D721Med (cell line): ENCODE measurements at places on chromosomes 7 and 10.

DNA sequence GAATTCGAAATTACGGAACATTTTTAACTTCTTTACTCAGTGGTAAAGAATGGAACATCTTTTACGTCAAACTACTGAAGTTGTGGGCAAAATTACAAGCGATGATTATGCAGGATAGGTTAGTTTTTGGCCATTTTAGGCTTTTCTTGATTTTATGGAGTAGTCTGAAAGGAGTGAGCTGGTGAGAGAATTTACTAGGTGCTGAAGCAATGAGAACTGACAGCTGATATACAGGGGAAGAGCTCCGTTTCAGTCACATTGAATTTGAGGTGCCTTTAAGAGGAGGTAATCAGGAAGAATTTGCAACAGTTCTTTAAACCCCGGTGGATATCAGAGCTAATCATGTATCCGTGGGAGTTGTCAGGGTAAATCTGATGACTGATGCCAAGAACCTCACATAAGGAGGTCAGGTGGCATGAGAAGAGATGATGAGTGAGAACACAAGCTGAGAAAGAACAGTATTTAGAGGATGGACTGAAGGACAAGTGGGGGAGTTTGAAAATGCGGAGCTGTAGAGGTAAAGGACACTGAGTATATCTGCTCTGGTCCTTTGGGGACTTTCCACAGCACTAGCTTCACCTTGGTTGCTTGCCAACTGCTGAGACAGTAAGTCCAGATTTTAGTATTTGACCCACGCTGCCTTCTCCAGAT, 104.3 kb downstream of the AHR start:
- DNase-seq, result no peak

DNA sequence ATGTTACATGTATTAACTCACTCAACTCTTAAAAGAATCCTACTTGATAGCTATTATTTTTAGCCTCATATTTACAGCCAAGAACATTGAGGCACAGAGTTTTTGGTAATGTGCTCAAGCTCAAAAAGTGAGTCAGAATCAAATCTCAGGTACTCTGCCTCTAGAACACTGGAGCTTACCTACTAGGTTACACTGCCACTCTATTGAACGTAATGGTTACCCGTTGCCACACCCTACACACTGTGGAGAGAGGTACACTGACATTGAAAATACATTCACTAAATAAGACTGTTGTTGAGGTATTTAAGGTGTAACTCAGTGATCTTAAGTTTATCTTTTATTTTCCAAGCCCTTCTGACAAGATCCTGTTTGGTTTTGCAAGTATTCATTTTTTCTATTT, 17.9 kb downstream of the SLC26A3 start:
- no peak for DNase-seq

- no peak for DNase-seq
Measured at GRCh38 chr10:96496281-96496925, 17.3 kb downstream of the TLL2 start.

DNA sequence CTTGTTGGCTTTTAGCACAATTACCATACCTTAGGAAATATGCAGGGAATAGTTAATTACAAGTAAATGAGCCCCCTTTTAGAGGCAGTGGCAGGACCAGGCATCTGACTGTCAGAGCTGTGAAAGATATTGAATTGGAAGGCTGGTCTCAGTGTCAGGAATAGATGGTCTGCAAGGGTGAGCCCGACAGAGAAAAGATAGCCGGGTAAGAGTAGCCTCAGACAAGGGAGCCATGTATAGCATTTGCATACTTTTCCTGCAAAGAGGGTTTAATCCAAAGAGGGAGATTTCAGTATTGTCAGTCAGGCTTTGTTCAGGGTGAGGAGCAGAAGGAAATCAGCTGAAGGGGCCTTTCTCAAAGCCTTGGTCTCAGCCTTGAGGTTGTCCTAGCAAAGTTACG, 128.9 kb upstream of the FZD1 start:
- no peak for DNase-seq

- no peak for DNase-seq
Measured at GRCh38 chr7:15418264-15418663, 143.6 kb downstream of the AGMO start.

GRCh38 chr10:102599565-102600327, 44.5 kb upstream of the TRIM8 start:
- no peak for DNase-seq

- DNase-seq, result no peak
Measured at GRCh38 chr10:97538411-97538810, 34.2 kb upstream of the ANKRD2 start.

- no peak for DNase-seq
Measured at GRCh38 chr7:86942995-86943394, 116.5 kb downstream of the ELAPOR2 start.

- no peak for DNase-seq
Measured at GRCh38 chr10:113157441-113157840, 207.4 kb downstream of the TCF7L2 start.

GRCh38 chr7:54689394-54690049, 69.5 kb downstream of the SEC61G start:
- DNase-seq, result no peak

DNA sequence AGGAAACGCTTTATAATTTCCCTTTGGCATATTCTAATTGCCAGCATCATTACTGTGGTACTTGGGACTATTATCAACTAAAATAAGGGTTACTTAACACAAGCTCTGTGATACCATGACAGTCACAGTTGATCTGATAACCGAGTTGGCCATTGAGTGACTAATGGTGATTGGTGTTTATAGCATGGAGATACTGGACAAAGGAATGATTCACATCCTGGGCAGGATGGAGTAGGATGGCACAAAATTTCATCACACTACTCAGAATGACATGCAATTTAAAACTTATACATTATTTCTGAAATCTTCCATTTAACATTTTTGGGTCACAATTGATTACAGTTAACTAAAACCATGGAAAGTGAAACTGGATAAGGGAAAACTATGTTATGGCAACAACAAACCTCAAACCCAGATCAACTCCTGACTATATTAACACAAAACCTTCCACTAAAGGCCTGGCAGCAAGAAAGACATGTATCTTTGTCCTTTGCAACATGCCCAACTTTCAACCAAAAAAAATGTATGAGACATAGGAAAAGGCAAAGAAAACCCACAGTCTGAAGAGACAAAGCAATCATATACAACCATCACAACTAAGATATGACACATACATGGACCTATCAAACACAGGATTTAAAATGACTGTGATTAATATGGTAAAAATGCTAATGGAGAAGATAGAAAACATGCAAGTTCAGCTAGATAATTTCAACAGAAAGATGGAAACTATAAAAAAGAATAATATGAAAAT, 208.5 kb upstream of the NRP1 start:
- no peak for DNase-seq

GRCh38 chr10:47325303-47326291, 3.3 kb downstream of the GDF2 start:
- DNase-seq, result no peak

GRCh38 chr7:158999496-158999895, 143.1 kb downstream of the DYNC2I1 start:
- no peak for DNase-seq

GRCh38 chr10:6753644-6754043, 173.6 kb upstream of the PRKCQ start:
- no peak for DNase-seq

- no peak for DNase-seq
Measured at GRCh38 chr10:83666762-83667161, 472.5 kb upstream of the GHITM start.

GRCh38 chr7:128003787-128004186, 27.4 kb downstream of the LRRC4 start:
- no peak for DNase-seq

DNA sequence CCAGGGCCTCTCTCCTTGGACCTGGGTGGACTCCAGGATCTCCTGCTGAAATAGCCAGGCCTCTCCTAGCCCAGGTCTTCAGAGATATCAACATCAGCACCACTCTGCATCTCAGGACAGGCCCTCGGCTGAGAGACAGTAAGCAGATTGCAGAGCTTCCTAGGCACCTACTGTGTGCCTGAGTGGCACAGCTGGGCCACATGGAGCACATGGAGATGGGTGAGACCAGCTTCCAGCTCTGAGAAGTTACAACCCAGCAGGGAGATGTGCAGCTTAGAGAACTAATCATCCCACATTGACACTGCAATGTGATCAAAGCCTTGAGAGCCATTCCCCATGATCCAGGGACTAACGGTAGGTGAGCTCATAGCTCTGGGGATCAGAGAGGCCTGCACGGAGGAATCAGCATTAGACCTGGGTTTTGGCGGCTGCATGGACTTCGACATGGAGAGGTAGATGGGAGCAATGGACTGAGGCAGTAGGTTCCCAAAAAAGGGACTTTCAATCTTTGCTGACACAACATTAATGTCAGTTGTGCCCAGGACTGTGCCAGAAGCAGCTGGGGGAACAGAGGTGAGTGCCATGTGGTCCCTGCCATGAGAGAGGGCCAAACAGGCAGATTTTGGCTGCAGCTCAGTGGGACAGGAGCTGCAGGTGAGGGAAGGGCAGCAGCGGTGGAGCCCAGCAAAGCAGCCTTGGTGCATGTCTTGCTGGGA, 76.0 kb upstream of the LEP start:
- DNase-seq, result no peak

GRCh38 chr7:92824450-92824849, 11.9 kb downstream of the CDK6 start:
- no peak for DNase-seq

GRCh38 chr10:32036922-32037321, 19.3 kb downstream of the KIF5B start:
- no peak for DNase-seq

DNA sequence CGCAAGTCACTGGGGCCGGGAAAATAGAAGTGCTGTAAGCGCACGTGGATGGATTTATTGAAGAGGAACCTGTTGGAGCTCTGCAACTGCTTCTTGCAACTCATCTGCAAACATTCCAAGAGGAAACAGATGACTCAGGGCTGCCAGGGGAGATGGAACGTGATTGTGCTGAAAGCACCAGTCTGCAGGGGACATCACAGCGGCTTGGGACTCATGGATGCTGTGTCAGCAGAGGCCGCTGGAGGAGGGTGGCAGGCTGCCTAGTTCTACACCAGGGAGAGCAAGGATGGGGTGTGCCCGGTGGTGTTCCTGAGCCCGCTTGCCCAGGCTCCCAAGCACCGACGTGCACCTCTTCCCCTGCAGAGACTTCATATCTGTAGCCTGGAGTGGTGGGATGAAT, 515.7 kb downstream of the TCERG1L start:
- DNase-seq, result no peak

DNA sequence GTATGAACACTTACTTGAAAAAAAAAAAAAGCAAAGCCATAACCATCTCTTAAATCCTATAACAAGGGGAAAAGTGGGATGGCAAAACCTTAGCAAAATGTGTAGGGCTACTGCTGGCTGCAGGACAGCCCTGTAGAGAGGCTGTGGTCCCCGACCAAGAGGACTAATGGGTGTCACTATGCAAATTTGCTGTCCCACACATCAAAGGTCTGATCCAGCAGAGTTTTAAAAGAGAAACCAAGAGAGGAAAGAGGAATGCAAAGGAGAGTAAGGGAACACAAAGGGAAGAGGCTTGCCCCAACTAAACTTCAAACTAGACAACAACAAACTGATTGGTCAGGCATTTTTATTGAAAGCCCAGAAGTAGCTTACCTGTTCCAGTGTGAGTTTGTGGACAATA, 3.1 kb upstream of the ZNRF2 start:
- DNase-seq, result no peak

- no peak for DNase-seq
Measured at GRCh38 chr7:124459101-124460055, 306.2 kb downstream of the GPR37 start.

- no peak for DNase-seq
Measured at GRCh38 chr7:127938588-127938987, 92.6 kb downstream of the LRRC4 start.

GRCh38 chr10:102504179-102504975, 605 bp downstream of the SUFU start:
- no peak for DNase-seq

DNA sequence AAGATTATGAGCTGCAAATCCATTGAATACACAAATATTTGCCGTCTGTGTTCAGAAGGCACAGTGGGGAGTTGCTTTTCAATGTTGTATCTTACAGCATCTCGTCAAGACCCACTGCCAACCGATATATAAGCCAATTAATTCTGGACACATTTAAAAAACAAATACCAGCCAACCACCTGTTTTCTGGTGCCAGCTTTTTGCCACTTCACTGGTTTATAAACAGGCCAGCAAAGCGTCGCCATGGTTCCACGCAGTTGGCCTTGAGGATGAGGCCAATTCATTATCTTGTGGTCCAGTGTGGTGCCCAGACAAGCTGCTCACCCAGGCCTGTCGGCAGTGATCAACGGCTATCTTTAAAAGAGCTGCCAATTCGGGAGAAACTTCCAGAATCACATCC, 321.0 kb downstream of the TCERG1L start:
- no peak for DNase-seq

- DNase-seq, result no peak
Measured at GRCh38 chr7:97868788-97869187, 3.4 kb downstream of the ASNS start.

DNA sequence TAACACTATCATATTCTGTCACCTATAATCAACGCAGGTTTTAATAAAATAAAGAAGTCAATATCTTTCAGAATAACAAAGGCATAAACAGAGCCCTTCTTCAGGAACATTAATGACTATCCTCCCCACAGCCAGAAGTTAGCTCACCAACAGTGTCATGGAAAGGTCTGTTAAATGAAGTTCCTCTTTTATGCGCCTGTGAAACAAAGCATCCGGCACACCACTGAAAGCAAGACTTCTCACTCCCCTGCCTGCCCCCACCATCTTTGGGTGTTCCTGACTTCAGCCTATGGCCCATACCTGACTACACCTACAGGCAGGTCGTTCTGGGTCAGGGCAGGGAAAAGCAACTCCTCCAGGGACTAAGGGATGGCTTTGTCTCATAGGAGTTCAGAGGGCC, 205.4 kb downstream of the FANK1 start:
- no peak for DNase-seq

- DNase-seq, result no peak
Measured at GRCh38 chr10:43261578-43262396, 5.1 kb downstream of the RASGEF1A start.

GRCh38 chr10:78021201-78021600, 8.1 kb downstream of the POLR3A start:
- no peak for DNase-seq
